ENCODE measurements at places on chromosomes 7 and 10.

DNA sequence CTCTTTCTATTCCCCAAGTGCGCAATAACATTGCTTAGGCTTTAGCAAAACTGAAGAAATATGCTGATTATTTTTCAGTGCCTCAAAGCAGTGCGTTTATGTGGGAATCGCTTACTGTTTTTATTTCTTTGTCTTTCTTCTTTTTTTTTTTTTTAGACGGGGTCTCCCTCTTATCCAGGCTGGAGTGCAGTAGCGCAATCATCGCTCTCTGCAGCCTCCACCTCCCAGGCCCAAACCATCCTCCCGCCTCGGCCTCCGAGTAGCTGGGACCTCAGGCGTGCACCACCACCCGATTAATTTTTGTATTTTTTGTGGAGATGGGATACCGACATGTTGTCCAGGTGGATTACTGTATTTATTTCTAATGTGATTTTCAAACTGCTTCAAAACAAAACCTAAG is 1.2 kb downstream of the DENND10 start:
- DNase-seq: no peak

GRCh38 chr7:23295401-23295697 is 3.8 kb upstream of the MALSU1 start:
- no peak for DNase-seq

DNA sequence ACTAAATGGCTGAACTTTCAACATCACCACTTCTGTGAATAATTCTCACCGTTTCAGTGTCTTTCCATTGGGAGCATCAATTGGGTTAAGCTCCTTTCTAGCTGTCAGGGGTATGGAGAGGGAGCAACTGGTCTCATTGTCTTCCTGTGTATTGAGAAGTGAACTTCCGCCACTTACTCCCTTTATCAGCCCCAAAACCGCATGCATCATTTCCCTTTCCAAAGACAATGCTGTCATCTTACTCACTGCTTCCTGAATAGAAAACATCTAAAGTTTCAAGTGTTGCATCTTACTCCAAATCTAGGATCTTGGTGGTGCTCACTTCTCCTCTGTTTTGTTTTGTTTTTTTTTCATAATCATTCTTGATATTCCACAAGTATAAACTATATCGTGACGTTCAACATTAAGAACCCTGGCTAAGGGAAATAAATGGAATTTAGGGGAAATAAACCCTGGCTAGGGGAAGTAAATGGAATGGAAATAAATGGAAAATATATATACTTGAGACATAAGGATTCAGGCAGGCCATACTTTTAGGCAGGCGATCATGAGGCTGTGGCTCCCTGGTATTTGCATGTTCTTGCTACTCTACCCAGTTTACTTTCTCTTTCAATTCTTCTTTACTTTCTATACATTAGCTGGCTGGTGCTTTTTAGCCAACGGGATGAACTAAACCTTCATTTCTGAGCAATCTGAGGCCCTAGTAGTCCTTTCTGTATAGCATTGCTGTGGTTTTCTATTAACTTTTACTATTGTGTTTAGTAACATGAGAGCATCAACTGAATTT is 371.9 kb downstream of the BMPER start:
- DNase-seq: no peak

- no peak for DNase-seq
Measured at GRCh38 chr7:43763183-43763582, 4.7 kb downstream of the BLVRA start.

DNA sequence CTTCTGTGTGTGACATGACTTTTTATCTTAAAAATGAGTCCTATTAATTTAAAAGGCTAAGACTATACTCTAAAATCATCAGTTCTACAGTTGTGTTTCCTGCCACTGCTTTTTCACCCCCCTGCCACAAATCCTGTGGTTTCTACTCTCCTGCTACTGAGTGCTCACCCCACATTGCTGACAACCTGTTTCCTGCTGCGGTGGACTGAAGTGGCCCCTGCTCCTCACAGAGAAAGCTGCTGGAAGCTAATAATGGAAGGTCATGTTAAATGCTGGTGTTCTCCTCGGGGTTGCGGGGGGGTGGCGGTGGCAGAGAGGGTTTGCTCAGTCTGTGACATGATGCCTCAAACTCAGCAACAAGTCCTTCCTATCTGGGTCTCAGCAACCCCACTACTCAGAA is 113.2 kb upstream of the INHBA start:
- no peak for DNase-seq

DNA sequence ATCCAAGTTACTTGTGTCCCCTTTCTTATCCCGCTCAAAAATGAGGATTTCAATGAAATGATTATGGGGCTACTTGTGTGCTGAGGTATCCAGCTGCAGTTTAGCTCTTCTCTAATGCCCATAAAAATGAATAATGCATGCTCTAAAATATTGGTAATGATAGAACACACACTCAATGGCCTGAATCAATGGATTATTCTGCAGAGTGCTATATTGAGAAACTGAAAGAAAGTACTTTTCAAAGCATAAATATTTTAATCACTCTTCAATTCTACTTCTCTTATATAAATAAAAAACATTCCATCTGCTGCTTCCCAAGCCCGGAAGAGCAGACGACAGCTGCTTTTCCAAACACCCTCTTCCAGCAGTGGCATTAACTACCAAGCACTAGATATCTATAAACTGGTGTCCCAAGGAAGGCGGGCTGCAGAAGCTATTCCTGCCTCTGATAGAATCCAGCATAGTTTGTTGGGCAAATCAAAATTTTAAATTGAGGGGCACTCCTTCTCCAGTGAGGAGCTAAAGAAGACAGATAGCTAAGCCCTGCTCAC is 284.9 kb upstream of the AOAH start:
- no peak for DNase-seq

DNA sequence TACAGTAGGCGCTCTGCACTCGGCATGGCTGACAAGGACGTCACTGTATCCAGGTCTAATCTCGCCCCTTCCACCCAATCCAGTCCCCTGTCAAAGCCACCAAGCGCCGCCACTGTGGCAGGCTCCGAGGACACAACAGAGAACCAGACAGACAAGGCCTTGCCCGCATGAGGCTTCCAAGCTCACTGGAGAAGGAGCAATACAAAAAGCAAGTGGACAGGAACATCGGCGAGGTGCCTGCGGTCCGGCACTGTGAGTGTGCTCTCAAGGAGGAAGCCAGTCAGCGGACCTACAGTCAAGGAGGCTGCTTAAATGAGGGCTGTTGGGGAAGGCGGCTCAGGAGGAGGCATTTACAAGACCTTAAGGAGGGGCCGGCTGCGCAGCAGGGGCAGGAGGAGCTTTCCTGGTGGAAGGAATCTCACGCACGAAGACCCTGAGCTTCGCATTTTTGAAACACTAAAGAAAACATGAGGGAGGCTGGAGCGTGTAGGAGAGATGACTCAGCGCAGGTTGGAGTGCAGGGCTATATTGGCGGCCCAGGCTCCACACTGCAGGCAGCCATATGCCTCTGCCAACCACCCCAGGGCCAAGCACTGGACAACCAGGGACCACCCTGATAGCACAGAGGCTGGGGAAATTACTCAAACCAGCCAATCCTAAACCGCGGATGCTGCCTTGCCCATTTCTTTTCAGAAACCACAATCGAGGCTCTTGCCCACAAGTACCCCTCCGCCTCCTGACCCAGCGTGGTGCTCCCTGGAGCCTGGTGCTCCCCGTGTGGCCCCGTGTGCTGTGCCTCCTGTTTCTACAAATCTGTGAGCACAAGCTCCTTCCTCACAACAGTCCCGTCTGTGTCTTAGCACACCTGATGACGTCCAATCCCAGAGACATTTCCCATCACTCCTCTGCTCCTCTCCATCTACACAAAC is 28.9 kb downstream of the GNA12 start:
- no peak for DNase-seq

GRCh38 chr7:4200546-4201094 is 481.5 kb upstream of the FOXK1 start:
- DNase-seq: no peak

- DNase-seq: no peak
Measured at GRCh38 chr10:116469437-116469836, 41.8 kb downstream of the PNLIPRP3 start.

DNA sequence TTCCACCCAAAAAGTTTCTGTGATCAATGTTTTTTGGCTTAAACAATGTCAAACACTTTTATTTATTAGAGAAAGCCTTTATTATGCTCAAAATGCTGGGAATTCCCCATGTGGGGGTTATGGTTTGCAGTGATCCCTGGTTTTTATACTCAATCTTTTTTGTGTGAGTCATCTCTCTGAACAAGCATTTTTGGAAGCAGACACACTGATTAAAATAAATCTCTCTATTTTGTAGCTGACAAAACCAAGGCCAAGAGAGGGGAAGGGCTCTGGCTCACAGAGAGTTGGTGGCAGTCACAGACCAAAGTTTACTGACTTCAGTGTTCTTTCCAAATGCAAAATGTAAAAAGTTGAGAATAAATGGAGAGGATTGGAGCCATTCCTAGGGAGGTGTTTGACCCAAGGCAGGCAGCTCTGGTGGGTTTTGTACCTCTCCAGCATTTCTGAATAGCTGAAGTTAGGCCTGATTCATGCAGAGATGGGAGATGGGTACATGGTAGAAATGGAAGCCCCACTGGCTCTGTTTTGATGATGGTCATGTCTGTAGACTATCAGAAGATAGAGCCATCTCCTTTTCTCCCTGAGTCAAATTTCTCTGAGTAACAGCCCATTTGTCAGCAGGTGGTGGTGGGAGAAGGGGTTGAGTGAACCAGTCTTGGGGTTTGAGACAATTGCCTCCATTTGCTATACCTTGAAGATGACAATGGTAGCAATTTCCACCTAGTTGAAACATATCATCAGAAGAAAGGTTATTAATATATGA is 45.4 kb upstream of the NAMPT start:
- no peak for DNase-seq

GRCh38 chr10:90856964-90857634 is 740 bp downstream of the HTR7 start:
- no peak for DNase-seq

DNA sequence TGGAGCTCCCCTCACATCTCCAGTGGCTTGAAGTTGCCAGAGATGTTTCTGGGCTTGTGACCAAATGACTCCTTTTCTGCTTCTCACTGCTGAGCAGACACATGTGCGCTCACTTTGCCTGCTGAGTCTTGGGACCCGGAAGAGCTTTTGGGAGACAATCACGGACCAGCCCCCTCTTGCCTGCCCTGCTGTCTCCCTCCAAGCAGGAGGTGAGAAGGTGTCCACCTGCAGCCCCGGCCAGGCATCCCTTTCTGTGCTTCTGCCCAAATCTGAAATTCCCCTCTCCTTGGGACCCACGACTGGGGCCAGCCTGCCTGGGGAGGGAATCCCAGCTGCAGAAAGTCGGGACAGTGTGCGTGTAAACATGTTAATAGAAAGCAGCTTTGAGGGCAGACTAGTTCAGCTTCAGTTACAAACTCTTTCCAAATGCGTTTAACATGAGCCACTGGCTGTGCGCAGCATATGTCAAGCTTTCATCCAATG is 31.7 kb downstream of the HTRA1 start:
- no peak for DNase-seq

- no peak for DNase-seq
Measured at GRCh38 chr7:54596747-54597146, 54.6 kb downstream of the VSTM2A start.

DNA sequence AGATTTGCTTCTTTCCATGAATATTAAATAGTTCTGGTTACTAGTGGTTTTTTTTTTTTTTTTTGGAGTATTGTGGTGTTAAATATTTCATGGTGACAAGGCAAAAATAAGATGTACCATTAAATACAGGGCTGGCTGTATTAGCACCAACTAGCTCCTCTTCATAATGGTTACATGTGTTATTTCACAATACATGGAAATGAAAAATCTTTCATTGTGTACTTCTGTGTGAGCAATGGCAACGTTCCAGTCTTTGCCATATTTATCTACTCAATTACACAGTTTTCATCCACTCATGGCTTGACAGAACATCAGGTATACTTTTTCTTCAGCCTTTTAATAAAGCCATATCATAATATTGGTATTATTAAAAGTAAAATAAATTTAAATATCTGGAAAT is 394.7 kb upstream of the GRM3 start:
- DNase-seq: no peak

GRCh38 chr10:73228247-73228646 is 18.8 kb downstream of the DNAJC9 start:
- no peak for DNase-seq

DNA sequence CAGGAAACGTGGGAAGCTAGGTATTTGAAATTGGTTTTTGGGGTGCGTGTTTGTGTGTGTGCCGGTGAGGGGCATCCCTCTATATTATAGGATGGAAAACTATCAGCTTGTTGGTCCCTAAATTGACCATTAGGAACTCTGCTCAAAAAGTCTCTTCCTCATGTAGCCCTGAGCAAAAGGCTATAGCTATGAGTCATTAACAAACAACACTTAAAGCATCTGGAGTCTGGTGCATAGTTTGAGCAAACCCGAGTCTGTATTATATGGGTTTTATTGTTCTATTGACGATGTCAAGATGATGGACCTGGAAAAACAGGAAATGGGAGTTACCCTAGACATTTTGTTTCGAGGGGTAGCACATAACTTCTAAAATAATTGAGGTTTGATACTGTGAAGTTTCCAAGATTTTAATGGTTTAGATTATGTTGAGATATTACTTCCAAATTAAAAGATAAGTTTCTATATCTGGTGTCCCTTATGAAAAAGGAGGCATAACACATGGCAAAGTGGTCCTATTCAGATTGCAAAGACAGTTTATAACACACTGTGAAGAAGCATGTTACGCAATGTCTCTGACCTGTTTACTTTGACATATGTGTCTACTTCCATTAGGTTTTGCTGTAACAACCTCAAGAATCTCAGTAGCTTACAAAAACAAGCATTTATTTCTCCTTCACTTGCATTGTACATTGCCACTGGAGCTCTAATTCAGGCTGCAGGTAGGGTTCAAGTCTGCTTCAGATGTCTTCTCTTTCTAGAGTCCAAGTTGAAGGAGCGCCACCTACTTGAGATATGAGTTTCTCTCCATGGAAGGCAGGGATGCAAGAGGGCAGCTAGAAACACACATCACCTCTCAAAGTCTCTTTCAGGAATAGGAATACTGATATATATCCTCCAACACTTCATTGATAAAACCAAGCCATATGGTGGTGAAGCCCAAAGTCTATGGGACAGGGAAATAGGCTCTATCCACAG is 357.7 kb downstream of the PHF14 start:
- DNase-seq: no peak

Data from activated CD4-positive, CD25-positive, alpha-beta regulatory T cell (primary cell).